ENCODE measurements at places on chromosomes 11 and 22.

- no peak for DNase-seq
Observed at GRCh38 chr22:37581504-37581903, 1.6 kb upstream of the LGALS2 start.

DNA sequence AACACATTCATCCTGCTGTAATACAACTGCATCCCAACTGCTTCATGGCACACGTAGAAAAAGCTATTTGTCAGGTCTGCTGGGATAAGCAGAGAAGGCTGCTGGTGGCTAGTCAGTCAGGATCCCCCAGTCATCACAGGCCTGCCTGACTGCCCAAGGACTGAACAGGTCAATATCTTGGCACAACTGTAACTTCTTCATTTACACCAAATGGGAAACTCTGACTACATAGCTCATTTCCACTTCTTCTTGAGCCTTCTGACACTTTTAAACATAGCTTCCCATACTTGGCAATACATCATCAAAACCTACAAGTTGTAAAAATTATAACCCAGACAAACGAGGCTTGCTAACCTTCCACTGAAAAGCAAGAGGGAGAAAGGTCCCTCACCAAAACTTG is 2.8 kb downstream of the TMEM9B start:
- no peak for DNase-seq

GRCh38 chr11:63914896-63915691 is 1.9 kb downstream of the RCOR2 start:
- no peak for DNase-seq

DNA sequence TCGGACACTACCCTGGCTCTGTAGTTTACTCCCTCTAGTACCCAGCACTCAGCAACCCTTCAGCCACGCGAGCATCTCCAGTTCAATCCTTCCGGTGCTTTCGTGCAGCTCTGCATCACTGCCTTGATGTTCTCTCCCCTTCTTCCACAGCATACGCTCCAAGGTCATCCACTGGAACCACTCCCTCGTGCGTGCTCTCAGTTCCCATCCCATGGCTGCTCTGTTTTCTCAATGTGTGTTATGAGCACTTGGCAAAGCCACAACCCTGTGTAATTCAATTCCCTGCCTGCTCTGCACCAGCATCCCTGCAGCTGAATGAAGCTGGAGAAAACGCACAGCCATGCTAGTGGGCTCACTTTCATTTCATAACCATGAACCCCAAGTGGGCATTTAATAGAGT is 38.5 kb upstream of the NFRKB start:
- DNase-seq, result no peak

GRCh38 chr22:40213478-40213877 is 35.8 kb downstream of the TNRC6B start:
- DNase-seq, result no peak

GRCh38 chr11:8283465-8284230 is 20.0 kb upstream of the LMO1 start:
- DNase-seq, result no peak

GRCh38 chr11:64713016-64713707 is 9.8 kb downstream of the NRXN2 start:
- DNase-seq, result no peak

- no peak for DNase-seq
Observed at GRCh38 chr11:120517390-120517761, 5.8 kb downstream of the GRIK4 start.

DNA sequence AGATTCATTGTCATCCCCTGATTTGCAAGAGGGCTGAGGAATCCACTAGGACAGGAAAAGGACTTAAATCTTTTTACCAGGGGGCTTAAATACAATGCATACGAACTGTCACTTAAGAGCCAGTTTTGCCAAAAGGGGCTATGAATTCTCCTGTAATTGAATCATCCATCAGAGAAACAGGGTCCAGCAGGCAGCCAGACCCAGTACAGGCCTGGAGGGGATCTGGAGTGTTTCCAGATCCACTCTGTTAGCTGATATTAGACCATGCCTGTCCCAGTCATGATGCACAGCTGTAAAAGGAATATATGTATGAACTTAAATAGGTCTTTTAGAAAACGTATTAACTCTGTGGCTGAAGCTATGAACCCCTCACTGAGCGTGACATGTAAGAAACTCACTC is 53.8 kb upstream of the PRSS23 start:
- no peak for DNase-seq

DNA sequence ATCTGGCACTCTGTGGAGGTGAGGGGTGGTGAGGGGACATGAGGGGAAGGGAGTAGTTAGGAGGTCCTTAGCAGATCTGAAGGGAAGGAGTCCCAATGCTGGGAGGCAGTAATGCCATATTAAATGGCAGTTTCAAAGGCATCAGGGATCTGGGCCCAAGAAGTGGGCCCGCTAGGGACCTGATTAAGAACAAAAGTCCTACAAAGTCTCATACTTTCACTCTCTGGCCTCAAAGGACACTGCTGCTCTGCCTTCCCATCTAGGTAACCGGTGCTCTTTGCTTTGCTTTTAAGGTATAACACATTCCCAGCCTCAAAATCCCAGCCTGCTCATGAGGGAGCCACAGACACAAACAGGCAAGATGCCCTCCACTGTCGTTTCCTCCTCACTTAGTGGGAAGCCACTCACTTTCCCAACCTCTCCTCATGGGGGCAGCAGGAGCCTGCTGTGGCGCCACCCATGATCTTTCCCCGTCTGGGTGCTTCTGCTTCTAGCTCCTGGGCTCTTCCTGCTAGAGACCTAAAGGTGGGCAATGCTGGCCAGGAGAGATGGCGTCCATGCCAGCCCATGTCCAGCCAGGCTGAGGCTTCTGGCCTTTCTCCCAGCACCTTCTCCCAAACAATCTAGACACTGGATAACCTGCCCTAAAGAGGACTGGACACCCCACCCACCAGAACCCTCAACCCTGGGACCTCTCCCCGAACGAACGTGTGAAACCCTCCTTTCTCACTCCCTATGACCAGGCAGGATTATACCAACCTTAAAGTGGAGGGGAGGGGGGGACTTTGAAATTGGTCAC is 68.3 kb downstream of the PLEKHA7 start:
- DNase-seq, result no peak

GRCh38 chr11:35873721-35874120 is 70.1 kb upstream of the LDLRAD3 start:
- no peak for DNase-seq

GRCh38 chr11:10441652-10442503 is 13.2 kb upstream of the AMPD3 start:
- no peak for DNase-seq

All from AG09309 (cell line).